Stimulated activated CD4-positive, alpha-beta T cell treated with anti-CD3 and anti-CD28 coated beads, TNF-alpha, amount 100 ng/mL, for 1 hour (primary cell): ENCODE measurements at places on chromosomes 3 and 15.

DNA sequence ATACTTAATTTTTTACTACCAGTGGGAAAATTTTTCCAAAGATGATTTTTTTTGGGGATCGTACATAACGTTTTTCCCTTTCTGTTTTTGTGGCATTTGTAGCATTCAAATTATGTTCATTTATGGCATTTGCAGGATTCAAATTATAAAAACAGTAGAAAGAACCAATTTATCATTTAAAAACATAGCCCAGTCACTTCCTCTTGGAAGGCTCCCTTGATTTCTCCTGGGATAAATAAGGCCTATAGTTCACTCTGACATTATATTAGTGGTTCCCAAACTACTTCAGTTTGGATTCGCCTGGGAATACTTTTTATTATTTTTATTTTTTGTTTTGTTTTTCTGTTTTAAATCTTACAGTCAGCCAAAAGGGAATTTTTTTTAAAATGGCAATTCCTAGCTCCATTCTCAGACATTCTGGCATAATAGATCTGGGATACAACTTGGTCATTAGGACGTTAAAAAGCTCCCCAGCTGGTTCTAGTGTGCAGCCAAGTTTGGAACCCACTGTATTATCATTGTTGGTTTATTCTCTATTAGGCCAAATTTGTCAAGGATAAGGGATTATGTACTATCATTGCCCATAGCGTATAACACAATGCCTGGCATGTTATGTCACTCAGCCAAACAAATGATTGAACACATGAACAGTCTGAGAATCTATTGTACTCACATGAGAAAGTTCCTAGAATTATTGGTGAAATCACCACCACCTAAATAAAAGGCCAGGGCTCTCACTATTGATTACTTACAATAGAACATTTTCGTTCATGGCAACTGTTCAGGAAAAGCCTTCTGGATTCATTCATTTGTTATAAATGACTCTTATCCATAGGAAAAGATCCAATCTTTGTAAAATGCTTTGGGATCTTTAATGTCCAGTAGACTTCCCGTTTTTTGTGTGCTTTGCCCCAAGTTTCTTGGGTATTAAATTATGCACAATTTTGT lies 28.9 kb downstream of the RARB start:
- no peak for DNase-seq

- DNase-seq = no peak
These were observed 6.6 kb upstream of the ATP2B2 start for GRCh38 chr3:10511809-10512494.

GRCh38 chr3:42658091-42658770 lies 4.7 kb downstream of the ZBTB47 start:
- no peak for DNase-seq

GRCh38 chr3:31804251-31805051 lies 176.6 kb downstream of the OSBPL10 start:
- no peak for DNase-seq

GRCh38 chr15:42119446-42119760 lies 25.0 kb upstream of the PLA2G4D start:
- DNase-seq = no peak

DNA sequence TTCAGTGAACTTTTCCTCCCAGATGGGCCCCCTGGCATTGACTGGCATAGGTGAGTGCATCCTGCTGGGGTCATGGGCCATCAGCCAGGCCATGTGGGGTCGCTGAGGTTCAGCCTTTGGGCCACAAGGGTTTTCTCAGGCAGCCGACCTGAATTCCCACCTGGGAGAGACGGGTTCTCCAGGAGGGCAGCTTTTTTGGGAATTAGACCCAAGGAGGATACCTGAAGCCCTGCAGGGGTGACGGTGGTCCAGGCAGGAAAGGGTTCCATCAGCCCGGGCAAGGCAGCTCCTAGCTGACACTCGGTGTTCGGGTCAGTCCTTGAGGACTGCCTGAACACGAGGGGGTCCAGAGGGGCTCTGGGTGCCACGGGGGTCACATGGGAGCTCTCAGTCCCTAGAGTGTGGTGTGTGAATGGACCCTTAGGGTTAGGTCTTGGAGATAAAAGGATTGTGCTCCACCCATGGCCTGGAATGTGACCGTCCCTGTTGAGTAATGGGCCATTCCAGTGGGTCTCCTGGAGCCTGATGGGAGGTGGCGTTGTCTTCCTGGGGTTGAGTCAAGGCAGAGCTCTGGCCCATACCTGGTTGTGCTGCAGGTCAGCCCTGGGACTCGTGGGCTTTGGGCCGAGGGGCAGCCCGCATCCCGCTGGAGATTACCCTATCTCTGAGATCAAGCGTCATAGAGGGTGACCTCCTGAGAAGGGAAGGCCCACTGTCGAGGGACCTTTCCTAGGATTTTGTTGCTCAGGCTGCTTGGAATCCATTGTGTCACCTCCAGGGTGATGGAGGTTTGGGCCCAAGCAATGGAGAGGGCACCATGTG lies 192.8 kb downstream of the UBE3A start:
- no peak for DNase-seq

DNA sequence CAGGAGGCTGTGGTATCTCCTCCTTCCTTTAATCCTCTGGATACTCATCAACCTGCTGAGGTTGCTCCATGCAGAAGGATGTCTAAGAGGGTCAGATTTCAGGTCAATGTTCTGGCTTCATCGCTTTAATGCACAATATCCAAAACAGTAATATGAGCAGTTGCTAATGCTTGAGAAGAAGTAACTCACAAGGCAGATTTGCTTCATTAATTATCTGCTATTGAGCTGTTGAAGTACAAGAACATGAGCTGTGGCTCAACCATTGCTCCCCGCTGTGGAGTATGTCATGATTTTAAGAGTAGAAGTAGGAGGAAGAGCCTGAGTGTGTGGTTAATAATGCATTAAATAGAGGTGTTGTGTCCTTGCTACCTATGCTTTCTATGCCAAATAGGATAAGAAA lies 1412.9 kb upstream of the ALCAM start:
- DNase-seq = no peak

- no peak for DNase-seq
These were observed 33.8 kb downstream of the NBEAL2 start for GRCh38 chr3:47013231-47013630.

DNA sequence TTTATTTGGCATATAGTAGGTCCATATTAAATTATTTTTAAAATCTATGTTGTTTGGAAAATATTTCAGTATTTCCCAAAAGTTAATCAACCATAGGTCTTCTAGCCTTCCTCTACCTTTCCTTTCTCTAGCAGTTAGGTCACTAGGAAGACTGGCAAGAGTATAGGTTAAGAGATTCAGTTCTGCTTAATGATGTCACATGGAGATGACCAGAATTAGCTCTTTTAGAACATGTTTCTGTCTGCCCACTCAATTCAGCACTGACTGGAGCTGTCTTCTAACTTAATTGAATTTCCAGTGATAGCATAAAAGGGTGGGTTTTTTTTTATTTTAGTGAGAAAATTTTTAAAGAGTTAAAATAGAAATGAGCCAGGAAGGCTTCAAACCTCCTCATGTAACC lies 23.8 kb upstream of the ZBED2 start:
- no peak for DNase-seq

- no peak for DNase-seq
These were observed 10.7 kb downstream of the TRAIP start for GRCh38 chr3:49845694-49846093.

DNA sequence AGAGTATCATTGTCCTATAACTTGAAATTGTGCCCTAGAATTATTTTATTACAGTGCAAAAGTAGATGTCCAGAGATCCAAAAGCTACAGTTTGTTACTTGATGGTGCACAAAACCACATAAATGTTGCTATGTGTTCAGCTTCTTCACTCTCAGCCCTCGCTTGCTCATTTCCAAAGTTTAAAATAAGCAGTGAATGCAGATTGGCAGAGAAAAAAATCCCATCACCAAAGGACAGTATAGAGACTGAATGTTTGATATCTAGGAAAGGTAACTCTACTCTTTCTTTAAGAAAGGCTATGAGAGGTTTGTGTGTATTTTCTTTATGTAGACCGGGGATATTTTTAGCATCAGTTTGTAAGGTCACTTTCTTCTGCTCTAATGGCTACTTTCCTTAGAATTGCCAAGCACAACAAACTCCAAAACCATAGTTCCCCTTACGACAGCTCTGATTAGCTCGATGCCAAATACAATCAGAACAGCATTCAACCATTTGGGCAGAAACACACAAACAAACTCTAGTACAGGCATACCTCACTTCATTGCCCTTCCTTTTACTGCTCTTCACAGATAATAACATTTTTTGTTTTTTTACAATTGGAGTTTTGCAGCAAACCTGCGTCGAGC lies 164.1 kb upstream of the CCDC54 start:
- DNase-seq = no peak

GRCh38 chr3:16439163-16439847 lies 74.2 kb downstream of the RFTN1 start:
- no peak for DNase-seq
